ENCODE measurements at places on chromosomes 3 and 15. TPM values are rescaled to one million over a fixed set of nuclear protein-coding genes. Genes with fewer than 3 reads are reported as not detected.

The ZBBX gene
- total RNA-seq: not detected

DNA sequence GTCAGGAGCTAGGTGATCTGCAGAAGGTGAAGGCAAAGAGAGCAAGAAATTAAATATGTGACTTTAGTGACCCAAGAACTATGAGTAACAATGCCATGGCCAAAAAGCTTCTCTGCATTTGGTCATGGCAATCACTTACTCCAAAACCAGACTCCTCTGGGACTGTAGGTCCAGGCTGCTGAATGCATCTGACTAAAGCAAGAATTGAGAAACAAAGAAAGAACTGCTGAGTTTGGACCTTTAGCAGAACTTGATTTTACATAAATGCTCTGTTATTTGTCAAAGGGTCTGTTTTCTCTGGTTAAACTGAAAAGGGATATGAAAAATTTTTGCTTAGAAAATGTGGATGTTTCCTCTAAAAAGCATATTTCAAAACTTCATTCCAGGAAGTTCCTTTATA is 1102.2 kb downstream of the IGSF11 start:
- no peak for DNase-seq

DNA sequence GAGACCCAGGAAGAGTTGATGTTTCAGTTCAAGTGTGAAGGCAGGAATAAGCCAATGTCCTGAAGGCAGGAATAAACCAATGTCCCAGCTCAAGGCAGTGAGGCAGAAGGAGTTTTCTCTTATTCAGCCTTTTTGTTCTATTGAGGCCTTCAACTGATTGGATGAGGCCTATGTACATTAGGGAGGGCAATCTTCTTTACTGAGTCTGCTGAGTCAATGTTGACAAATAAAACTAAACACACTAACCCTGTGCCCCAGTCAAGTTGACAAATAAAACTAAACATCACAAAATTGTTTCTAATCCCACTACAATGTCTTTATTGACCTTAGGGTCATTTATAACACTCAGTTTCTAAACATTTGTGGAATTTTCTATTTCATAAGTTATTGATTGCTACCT is 100.0 kb downstream of the CACNA2D3 start:
- DNase-seq: no peak

- DNase-seq: no peak
Measured at GRCh38 chr3:172046268-172046915, 7.0 kb downstream of the FNDC3B start.

- no peak for DNase-seq
Measured at GRCh38 chr15:41169781-41170180, 53.7 kb upstream of the INO80 start.

- DNase-seq: peak; percentile 32
Measured at GRCh38 chr15:84633311-84634227, 20.5 kb downstream of the WDR73 start.

- DNase-seq: no peak
Measured at GRCh38 chr3:52650439-52650838, 35.3 kb downstream of the PBRM1 start.

- no peak for DNase-seq
Measured at GRCh38 chr3:26312816-26313215, 309.8 kb upstream of the LRRC3B start.

GRCh38 chr3:143286392-143287010 is 166.9 kb downstream of the CHST2 start:
- no peak for DNase-seq

DNA sequence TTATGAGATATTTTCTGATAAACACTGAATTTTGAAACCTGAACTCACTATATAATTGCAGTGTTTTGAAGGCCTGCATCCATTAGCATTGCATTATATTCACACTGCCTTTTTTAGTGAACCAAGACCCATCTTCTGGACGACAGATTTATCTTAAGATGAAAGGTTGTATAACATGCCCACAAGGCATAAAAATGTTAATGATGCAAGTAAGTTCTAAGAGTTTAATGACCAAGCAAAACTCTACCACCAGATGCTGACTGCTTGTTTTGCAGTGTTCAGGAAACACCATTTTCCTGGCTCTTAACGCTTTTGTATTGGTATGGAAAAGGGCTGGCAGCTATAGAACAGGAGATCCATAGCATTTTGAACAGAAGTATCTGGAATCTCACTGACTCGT is 46.1 kb downstream of the USP50 start:
- DNase-seq: no peak
